Regular cardiac myocyte (primary cell): ENCODE measurements at places on chromosomes 11 and 22. TPM values are rescaled to one million over a fixed set of nuclear protein-coding genes. Genes with fewer than 3 reads are reported as not detected.

SNAP29 gene
- 6.2 and 7.1 TPM in 2 replicates for total RNA-seq

PKNOX2 gene
- total RNA-seq: 0.38 and 3.1 TPM in 2 replicates

MYEOV gene
- 0.85 and 4.8 TPM in 2 replicates for total RNA-seq

KDM4E gene
- total RNA-seq: not detected in 2 replicates

RAPSN gene
- under 0.01 and 0.19 TPM in 2 replicates for total RNA-seq

SLC22A12 gene
- total RNA-seq: not detected in 2 replicates

CARNS1 gene
- total RNA-seq: 0.19 and 0.28 TPM in 2 replicates
